ENCODE measurements at places on chromosomes 13 and 19.
A peak's percentile ranks its signal among the peaks of the same experiment; 100 is the strongest.

DNA sequence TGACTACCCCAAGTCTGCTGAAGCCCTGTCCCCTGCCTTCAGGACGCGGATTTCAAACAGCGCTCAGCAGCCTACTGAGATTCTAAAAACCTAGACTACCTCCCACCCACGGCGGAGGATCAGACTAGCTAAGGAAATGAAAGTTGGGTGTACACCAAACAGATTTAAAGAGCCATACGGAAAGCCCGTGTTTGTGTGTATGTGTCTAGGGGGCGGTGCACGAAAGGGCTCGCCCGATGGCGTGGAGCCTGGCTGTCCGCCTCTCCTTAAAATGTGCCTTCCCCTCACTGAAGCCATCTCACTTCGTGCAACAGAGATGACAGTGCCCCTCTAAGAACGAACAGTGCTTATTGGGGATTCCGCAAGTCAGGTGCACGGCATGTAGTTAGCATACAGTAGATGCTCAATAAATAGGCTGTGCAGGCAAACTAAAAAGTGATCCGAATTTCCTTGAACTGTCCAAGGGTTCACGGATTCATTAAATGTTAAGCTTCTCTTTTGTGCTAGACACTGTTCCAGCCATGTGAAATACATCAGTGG is 639 bp downstream of the LENG1 start:
- no peak for DNase-seq

DNA sequence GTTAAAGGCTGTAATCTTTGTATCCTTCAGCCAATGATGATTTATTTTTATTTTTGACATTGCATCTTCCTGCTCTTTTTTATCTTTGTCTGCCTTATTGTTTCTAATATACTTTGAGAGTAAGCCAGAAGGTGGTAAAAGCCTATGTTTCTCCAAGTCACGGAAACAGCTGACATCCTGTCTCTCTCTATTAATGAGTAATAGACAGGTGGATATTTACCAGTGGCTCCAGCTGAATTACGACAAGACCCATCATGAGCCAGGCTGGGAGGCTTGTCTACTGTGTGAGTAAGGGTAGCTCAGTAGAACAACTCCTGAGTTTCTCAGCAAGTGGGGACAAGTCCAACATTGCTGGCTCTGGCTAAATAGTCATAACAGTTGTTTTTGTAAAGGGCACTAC is 166.6 kb downstream of the NDFIP2 start:
- DNase-seq, result no peak

GRCh38 chr13:85261757-85262346 is 537.4 kb downstream of the SLITRK6 start:
- no peak for DNase-seq

DNA sequence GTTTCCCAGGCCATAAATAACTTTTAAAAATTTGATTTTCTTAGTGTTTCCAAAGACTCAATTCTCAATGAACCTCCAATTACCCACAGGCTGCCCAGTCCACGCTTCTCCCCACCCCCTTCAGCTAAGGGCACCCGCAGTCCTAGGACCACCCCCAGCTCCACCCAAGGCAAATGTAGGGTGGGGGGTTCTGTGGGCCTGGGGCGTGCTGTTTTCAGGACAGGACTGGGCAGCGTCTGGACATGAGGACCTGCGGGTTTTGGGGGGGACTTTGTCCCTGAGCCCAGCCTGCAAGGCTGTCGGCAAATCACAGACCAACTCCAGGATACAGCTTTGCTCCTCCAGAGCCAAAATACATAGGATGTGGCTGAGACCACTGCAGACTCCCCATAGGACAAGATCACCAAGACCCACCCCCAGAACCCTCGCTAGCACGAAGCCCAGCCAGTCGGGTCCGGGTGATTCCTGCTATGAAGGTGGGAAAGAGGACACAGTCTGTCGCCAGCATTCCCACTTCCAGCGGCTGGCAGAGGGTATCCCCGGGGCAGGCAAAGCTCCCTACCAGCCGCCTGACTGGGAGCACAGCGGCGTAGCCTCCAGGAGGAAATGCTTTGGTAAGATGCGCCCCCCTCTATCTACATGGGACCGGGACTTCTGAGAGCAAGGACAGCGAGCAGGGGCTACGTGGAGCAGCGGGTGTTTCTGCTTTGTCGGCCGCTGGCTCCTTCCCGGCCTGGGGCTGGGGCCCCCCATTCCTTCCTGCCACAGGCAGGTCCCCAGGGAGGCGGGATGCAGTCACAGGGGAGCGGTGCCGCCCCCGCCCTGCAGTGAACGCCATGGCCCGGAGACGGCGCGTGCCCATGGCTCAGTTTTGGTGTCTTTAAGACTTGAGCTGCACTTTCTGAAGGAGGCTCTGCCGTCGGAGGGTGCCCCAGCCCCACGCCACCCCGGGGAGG is 1.6 kb upstream of the TIMM13 start:
- DNase-seq, result no peak

DNA sequence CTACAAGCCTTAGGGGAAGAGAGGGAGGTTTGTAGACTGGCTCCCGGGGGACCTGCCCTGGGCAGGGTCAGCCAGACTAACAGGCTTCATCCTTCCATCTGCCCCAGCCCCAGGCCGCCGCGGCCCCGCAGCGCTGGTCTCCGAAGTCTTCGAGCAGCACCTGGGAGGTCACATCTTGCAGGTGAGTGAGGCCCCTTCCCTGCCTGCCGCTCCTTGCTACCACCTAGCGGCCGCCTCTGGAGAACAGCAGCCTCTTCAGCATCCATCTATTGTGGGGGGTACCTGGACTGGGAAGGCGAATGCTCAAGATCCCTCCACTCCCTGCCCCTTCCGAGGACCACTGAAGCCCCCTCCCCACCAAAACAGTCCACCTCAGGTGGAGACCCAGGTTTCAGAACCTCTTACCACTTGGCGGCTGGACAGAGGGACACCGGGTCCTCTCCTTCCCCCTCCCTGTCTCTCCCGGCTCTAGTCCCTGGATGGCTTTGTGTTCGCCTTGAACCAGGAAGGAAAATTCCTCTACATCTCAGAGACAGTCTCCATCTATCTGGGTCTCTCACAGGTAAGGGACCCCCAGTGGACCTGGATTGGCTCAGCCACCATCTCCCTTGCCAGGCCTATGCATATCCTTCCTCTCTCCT is 12.7 kb downstream of the NPAS1 start:
- peak; percentile 32 for DNase-seq

- no peak for DNase-seq
These were observed at the start of gene KIRREL2 for GRCh38 chr19:35856546-35857149. Gene KIRREL2, plus strand, starts transcription at chr19:35856911. Its CDS starts 209 bp downstream, at chr19:35857120.
